Ovary (tissue), 10 donors: ENCODE measurements at places on chromosomes 3 and 15. TPM values are rescaled to one million over a fixed set of nuclear protein-coding genes. Genes with fewer than 3 reads are reported as not detected.

Gene GOLGA8F
- not detected for polyA plus RNA-seq

Gene GOLGA8S
- 0.11 TPM for polyA plus RNA-seq

Gene NKTR
- 61.5 TPM for polyA plus RNA-seq

Gene ELL3
- 4.9 TPM for polyA plus RNA-seq

DNA sequence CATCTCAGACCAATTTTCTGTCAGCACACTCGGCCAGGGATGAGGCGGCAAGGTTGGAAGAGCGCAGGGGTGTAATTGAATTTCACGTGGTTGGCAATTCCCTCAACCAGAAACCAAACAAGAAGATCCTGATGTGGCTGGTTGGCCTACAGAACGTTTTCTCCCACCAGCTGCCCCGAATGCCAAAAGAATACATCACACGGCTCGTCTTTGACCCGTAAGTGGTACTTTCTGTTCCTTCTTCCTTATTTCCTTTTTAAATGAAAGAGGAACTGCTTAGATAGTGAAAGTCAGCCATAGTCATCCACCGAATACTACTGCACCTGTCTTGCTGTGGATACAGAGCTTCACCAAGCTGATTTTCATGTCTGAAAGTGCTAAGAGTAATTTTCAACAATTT is 60.1 kb downstream of the SGO1 start:
- H3K27me3 ChIP-seq: no peaks in the 10 kb centered on the region
- H3K4me3 ChIP-seq: no peak overlapping the region
- DNase-seq: no peak
- H3K4me1 ChIP-seq: no peaks in the 10 kb centered on the region
- no peaks in the 10 kb centered on the region for H3K36me3 ChIP-seq

DNA sequence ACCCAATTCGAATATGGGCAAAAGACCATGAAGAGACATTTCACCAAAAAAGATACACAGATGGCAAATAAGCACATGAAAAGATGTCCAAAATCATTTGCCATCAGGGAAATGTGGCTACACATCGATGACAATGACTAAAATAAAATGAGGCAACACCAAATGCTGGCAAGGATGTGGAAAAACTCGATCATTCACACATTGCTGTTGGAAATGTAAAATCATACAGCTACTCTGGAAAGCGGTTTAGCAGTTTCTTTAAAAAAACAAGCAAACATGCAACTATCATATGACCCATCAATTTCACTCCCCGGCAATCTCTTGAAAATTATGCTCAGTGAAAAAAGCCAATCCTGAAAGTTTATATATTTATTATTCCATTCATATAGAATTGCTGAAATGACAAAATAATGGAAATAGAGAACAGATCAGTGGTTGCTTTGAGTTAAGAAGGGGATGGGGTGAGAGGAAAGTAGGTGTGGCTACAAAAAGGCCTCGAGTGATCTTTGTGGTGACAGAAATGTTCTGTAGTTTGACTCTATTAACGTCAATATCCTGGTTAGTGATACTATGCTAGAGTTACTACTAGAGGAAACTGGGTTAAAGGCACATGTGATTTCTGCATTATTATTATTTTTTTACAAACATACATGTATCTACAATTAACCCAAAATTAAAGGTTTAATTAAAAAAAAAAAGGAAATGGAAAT is 45.0 kb downstream of the DLG1 start:
- no peak overlapping the region for H3K4me3 ChIP-seq
- no peak overlapping the region for H3K27ac ChIP-seq
- H3K4me1 ChIP-seq: peaks cover 1% of the 10 kb centered on the region
- H3K27me3 ChIP-seq: no peaks in the 10 kb centered on the region

DNA sequence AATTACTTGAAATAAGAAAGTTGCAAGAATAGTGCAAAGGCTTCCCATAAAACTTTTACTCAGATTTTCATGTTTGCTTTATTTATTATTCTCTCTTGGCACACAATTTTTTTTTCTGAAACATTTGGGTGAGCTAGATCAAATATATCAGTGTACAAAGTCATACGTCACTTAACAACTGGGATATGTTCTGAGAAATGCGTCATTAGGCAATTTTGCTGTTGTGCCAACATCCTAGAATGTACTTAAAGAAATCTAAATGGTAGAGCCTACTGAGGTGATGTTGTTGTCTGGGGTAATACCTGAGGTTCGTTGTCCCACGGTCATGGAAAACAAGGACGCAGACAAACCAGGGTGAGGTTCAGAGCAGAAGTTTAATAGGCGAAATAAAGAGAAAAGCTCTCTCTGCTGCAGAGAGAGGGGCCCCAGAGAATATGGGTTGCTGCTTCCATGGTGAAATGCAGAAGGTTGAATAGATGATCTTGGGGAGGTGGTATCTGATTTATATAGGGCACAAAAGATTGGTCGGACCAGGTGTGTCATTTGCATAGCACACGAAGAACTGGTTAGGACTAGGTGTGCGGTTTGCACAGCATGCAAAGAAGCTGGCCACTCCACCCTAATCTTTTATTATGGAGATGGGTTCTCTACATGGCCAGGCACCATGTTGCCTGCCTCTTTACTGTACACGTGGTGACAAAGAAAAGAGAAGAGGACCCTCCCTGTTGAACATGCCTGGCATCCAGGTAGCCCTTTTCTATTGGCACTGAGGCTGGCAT is 8.8 kb upstream of the GRAMD1C start:
- H3K27me3 ChIP-seq: no peaks in the 10 kb centered on the region
- no peak overlapping the region for H3K27ac ChIP-seq
- H3K4me3 ChIP-seq: no peak overlapping the region

DNA sequence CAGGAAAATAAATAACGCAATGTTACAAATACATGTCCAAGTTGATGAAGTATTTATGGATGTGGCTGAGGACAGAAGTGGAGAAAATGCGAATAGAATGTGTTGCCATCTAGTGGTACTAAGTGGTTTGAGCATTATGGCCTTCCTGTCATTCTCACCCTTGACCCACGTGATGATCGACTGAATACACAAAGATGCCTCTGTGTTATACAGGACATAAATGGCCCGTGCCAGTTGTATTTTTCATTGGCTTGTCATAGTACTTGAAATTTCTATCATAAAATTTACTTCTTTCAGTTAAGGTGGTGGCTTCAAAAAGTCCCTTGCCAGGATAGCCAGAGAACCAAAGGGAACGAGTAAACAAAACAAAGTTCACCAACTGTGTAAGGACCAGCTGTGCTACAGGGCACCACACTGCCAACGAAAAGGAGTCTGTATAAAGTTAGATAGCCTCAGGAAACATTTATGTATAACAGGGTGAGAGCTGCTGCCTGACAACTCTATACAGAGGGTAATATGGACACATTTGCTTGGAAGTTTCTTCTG is 103.7 kb downstream of the MYH15 start:
- H3K27ac ChIP-seq: no peak overlapping the region
- peaks cover 1% of the 10 kb centered on the region for H3K4me1 ChIP-seq
- DNase-seq: no peak
- H3K36me3 ChIP-seq: no peaks in the 10 kb centered on the region
- H3K27me3 ChIP-seq: no peaks in the 10 kb centered on the region
- H3K4me3 ChIP-seq: no peak overlapping the region

- no peaks in the 10 kb centered on the region for H3K4me1 ChIP-seq
- DNase-seq: no peak
- H3K4me3 ChIP-seq: no peak overlapping the region
- no peak overlapping the region for H3K27ac ChIP-seq
Measured at GRCh38 chr3:193021506-193022010, 103.9 kb upstream of the MB21D2 start.

DNA sequence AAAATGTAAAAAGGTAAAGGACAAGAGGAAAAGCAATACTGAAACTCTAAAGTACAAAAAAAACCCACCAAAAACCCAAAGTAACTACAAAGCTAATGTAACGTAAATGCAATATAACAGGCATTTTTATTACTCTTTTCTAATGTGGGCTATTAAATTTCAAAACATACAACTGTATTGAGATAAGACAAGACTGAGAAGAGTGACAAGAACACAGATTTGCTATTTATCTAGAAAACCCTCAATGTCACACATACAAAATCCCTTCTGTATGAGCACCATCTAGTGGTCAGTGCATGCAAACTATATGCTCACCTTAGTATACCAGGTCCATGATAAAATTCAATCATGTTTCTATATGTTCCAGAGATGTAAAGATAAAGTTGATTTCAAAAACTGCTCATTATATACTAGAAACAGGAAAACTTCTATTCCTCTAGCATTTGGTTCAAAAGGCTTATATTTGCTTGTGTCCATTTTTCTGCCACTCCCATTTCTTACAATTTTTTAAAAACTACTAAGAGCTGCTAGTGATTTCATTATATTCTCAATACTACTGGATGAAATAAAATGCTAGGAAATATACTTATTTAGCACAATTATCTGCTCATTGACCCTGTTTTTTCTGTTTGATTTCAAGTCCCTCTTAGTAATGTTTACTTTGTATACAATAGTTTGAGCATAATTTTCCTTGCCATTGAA is 111.4 kb downstream of the DLG1 start:
- no peaks in the 10 kb centered on the region for H3K27me3 ChIP-seq
- H3K4me3 ChIP-seq: no peak overlapping the region
- no peak for DNase-seq
- H3K27ac ChIP-seq: no peak overlapping the region

DNA sequence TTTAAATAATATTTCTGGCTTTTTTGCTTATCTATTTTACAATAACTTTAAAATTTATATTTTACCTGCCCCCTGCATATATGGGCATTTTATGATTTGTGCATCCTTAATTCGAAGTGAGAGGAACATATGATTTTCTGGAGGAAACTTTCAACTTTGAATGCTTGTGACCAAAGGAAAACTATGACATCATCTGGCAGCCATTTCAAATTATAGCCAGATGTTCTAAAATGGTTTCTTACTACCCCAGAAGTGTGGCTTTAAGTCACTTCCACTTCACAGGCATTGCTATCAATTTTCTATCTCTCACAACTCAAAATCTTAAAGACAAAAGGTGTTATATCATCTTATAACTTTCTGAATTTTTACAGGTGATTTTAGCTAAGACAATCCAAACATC is 508.8 kb downstream of the RBMS3 start:
- H3K4me3 ChIP-seq: no peak overlapping the region
- no peaks in the 10 kb centered on the region for H3K36me3 ChIP-seq
- no peaks in the 10 kb centered on the region for H3K27me3 ChIP-seq
- H3K4me1 ChIP-seq: no peaks in the 10 kb centered on the region

- no peak for DNase-seq
- no peak overlapping the region for H3K4me3 ChIP-seq
- H3K27ac ChIP-seq: no peak overlapping the region
- H3K27me3 ChIP-seq: no peaks in the 10 kb centered on the region
- no peaks in the 10 kb centered on the region for H3K4me1 ChIP-seq
Measured at GRCh38 chr15:42090370-42090769, 4.0 kb downstream of the PLA2G4D start.

GRCh38 chr3:170868577-170869238 is 1.3 kb downstream of the RPL22L1 start:
- H3K4me1 ChIP-seq: peaks cover 4% of the 10 kb centered on the region
- no peaks in the 10 kb centered on the region for H3K27me3 ChIP-seq
- peak overlapping the region; percentile 82 for H3K27ac ChIP-seq
- peak overlapping the region; percentile 82 for H3K4me3 ChIP-seq

DNA sequence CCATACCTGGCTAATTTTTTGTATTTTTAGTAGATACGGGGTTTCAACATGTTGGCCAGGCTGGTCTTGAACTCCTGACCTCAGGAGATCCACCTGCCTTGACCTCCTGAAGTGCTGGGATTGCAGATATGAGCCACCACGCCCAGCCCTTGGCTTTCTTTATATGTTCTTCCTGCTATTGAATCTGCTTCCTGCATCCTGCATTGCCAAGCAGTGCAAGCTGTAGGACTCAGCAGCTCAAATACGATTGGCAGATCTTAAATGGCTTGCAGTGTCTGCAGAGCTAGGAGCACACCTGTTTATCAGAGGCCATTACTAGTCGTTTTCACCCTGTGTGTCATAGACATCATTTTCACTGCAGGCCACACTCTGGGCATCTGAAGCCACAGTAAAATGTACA is 426.2 kb upstream of the PPP2R3A start:
- H3K36me3 ChIP-seq: no peaks in the 10 kb centered on the region
- no peak for DNase-seq
- no peak overlapping the region for H3K27ac ChIP-seq

DNA sequence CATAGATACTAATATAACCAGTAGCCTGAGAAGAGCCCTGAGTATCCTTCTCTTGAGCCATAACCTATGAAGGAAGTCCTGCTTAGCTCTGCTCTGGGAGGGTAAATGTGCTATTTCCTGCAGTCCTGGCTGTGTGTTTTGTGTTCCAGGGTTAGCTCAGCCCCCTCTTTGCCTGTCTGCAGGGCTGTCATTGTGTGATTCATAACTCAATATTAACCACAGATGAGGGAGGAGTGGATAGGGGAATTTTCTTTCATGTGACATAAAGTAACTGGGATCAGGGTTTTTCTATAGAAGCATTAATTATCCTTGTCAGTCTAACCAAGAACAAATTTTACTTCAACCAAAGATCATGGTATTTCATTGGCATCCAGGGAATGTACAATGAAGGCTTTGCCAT is 183.3 kb upstream of the ZBTB20 start:
- no peaks in the 10 kb centered on the region for H3K36me3 ChIP-seq
- H3K4me3 ChIP-seq: no peak overlapping the region
- H3K27me3 ChIP-seq: no peaks in the 10 kb centered on the region

DNA sequence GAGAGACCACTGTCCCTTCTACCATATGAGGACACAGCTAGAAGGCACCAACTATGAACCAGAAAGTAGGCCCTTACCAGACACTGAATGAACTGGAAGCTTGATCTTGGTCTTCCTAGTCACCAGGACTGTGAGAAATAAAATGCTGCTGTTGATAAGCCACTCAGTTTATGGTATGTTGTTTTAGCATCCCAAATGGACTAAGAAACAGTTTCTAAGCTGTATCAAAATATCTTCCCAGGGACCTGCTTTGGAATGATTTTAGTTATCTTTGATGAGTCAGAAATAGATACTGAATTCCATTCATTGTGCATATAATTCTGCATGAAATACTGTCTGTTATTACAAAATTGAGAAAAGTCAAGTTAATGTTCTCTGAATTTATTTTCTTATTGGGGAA is 18.6 kb downstream of the WDR76 start:
- H3K4me1 ChIP-seq: no peaks in the 10 kb centered on the region
- H3K4me3 ChIP-seq: no peak overlapping the region
- no peak for DNase-seq
- no peak overlapping the region for H3K27ac ChIP-seq
- H3K36me3 ChIP-seq: no peaks in the 10 kb centered on the region
- H3K27me3 ChIP-seq: no peaks in the 10 kb centered on the region

GRCh38 chr15:101062471-101063171 is 143.5 kb downstream of the LRRK1 start:
- H3K27ac ChIP-seq: no peak overlapping the region
- H3K4me3 ChIP-seq: no peak overlapping the region
- peaks cover 10% of the 10 kb centered on the region for H3K4me1 ChIP-seq
- H3K27me3 ChIP-seq: no peaks in the 10 kb centered on the region
- H3K36me3 ChIP-seq: no peaks in the 10 kb centered on the region
- no peak for DNase-seq

- no peak for DNase-seq
- no peak overlapping the region for H3K4me3 ChIP-seq
- no peaks in the 10 kb centered on the region for H3K27me3 ChIP-seq
- no peak overlapping the region for H3K27ac ChIP-seq
Measured at GRCh38 chr3:45110509-45110833, 35.7 kb downstream of the CDCP1 start.

- no peak overlapping the region for H3K4me3 ChIP-seq
- H3K4me1 ChIP-seq: no peaks in the 10 kb centered on the region
- H3K27ac ChIP-seq: no peak overlapping the region
- H3K36me3 ChIP-seq: no peaks in the 10 kb centered on the region
- H3K27me3 ChIP-seq: no peaks in the 10 kb centered on the region
Measured at GRCh38 chr3:149426325-149426724, 48.2 kb upstream of the TM4SF4 start.
